Activated naive CD4-positive, alpha-beta T cell (primary cell): ENCODE measurements at places on chromosomes 6 and 20.

GRCh38 chr20:45320948-45321595, 13.0 kb upstream of the MATN4 start:
- no peak for DNase-seq

GRCh38 chr6:144834426-144835038, 549.4 kb downstream of the UTRN start:
- DNase-seq, result no peak

GRCh38 chr6:53510746-53511145, 34.2 kb downstream of the GCLC start:
- no peak for DNase-seq

- DNase-seq, result peak; percentile 62
Observed at GRCh38 chr6:150866147-150866990, 867 bp downstream of the MTHFD1L start.

DNA sequence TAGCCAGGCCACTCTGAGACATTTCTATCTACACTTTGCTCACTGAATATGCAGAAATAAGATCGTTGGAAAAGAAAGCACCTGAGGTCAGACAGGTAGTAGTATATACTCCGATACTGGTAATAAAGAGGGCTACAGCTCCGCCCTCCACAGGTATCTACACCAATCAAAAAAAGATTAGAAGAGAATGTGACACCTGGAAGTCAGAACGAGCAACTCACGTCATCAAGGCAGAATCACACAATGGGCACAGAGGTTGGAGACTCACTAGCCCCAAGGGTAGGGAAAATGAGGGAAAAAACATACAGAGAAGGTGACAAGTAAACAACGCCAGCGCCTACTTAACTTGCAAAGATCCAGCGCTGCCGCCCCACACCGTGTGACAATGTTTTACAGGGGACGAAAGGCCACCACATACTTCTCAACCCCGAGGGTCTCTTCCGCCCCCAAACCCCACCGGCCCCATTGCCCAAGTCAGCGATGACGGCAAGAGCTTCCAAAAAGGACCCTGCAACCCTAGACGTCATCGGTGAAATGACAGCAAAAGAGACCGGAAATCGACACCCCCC, 653 bp downstream of the LMBRD1 start:
- no peak for DNase-seq
